Activated naive CD4-positive, alpha-beta T cell treated with anti-CD3 and anti-CD28 coated beads for 36 hours (primary cell): ENCODE measurements at places on chromosomes 11 and 22. TPM values are rescaled to one million over a fixed set of nuclear protein-coding genes. Genes with fewer than 3 reads are reported as not detected.

Gene PGM2L1
- 13.4 TPM for total RNA-seq

Gene TRIM34
- total RNA-seq, result 12.8 TPM

Gene CCDC116
- total RNA-seq, result 0.19 TPM

Gene FOLR2
- total RNA-seq, result not detected

Gene SCGB1A1
- not detected for total RNA-seq

Gene OR51I1
- not detected for total RNA-seq

Gene OR51B2
- total RNA-seq, result not detected

Gene ELFN2
- total RNA-seq, result 0.79 TPM

Gene SLC22A25
- total RNA-seq, result not detected

Gene CLDN5
- total RNA-seq, result not detected

Gene KCNK7
- total RNA-seq, result not detected

Gene ADM2
- total RNA-seq, result 8.3 TPM

Gene FAM83F
- total RNA-seq, result 1.9 TPM

Gene SAA1
- not detected for total RNA-seq

Gene BDNF
- not detected for total RNA-seq

DNA sequence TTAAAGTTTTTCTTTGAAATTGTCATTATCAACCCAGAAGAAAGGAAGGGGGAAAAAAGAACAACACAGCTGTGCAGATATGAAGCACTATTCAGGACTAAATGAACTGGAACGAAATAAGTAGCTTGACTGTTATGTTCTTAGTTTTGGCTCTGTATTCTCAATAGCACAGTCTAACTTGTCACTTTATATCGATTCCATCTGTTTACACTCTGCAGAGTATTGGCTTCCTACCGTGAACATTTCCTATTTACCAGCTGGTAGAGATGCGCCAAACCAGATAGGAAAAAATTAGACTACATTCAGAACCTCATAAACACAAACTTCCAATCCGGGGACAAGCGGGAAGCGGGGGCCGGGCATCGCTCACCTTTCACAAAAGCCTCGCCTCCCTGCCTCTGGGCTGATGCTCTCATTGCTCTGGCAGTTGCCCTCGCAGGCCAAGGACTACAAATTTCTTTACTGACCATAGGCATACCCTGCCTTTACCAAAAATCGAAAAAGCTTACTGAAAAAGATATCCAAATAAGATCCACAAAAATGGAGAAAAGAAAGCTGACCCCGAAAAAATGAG, 66.2 kb downstream of the EFCAB6 start:
- DNase-seq, result no peak

- DNase-seq, result no peak
Measured at GRCh38 chr22:37657590-37658132, 862 bp upstream of the PDXP start.

DNA sequence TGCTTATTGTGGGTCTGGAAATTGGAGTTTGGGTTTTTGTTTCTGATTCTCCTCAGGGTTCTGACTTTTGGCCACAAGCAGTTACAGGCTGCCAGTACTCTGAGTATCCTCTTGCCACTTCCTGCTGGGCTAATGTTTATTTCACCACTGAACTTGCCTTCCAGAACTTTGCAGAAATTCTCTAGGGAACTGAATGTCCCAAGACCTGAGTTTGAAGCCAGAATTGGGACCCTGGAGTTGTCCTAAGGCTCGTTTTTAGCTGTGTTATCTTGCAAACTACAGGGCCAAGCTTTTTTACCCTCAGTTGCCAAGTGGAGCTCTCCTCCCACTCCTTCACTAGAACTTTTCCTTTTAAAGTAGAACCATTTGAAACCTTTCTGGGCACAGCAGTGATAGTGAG, 89.9 kb downstream of the FAT3 start:
- no peak for DNase-seq

- DNase-seq, result no peak
Measured at GRCh38 chr22:32745996-32746322, 55.5 kb upstream of the TIMP3 start.

GRCh38 chr22:26082866-26083265, 86.4 kb upstream of the SEZ6L start:
- no peak for DNase-seq

GRCh38 chr11:118057251-118058145, 19.4 kb upstream of the TMPRSS4 start:
- no peak for DNase-seq

DNA sequence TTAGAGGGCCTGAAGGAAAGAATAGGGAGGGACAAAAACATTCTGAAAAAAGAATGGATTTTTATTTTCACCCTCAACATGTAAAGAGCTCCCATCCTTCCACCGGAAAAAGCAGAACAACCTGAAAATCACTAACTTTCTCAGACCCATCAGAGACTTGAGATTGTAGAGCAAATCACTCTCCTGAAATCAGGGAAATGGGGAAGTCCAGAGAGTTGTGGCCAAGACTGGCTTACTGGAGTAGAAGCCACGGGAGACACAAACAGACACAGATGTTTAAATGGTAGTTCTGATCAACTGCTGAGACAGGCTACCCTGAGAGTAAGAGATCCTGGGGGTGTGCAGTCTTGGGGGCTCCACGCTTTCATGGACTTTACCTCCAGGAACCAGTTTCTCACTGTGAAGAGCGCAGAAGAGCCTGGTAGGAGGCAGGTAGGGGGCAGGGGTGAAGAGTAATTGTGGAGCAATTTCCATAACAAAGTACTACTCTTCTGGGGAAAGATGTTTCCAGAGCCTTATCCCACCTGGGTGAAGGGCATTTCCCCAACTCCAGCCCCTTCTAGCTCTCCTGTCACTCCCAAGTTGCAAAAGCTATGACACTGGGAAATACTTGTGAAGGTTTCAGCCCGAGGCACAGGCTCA, 47.1 kb downstream of the ASCL2 start:
- DNase-seq, result no peak

DNA sequence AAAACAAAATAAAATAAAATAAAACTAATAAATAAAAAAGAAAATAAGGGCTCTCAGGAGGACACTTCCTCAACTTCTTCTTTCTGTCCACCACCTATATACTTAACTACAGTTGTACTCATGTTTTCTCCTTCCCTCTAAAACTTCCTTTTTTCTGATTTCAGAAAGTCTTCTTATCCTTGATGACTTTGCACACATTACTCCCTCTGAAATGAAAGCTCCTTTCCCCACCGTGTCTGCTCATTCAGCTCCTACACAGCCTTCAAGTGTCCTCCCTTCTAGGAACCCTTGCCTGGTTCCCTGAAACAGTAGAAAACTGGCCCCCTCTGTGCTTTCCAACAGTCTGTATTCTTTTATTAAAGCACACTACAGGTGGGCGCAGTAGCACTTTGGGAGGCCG, 18.3 kb upstream of the DDX17 start:
- DNase-seq, result no peak

DNA sequence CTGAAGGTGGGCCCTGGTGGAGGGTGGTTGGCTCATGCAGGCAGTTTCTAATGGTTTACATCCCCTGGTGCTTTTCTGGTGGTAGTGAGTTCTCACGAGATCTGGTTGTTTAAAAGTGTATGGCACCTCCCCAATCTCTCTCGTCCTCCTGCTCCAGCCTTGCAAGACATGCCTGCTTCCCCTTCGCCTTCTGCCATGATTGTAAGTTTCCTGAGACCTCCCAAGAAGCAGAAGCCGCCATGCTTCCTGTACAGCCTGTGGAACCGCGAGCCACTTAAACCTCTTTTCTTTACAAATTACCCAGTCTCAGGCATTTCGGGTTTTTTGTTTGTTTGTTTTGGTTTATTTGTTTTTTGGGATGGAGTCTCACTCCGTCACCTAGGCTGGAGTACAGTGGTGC, 173.2 kb downstream of the MN1 start:
- DNase-seq, result no peak

DNA sequence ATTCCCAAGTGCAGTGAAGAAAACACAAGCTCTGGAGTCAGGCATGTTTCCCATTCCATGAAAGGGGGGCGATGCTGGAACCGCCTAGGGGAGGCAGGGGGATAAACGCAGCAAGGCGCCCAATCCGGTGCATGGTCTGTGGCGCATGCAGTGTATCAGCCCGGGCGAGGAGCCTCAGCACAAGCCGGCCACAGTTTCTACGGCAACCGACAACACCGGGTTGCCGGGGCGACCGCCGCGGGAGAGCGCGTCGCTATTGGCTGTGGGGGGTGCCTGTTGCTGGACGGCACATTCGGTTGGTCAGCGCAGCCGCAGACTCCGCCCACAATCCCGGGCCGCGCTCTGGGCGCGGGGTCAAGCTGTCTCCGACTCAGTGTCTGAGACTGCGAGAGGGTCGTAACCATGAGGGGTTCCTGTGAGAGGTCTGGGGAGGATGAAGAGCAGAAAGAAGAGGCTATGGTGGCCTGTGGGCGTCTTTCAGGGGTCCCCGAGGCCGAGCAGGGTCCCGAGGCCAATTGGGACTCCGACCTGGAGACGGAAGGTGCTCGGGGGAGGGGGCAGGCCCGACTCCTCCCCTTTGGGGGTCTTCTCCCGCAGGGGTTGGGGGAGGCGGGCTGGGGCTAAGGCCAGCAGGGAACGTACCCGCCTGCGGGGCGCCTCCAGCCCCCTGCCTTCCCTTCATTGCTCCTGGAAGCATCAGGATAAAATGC, at the start of gene LRRC74B:
TSS of gene LRRC74B (plus strand) at position 362 of the 710 bp plus-strand sequence. CDS start at position 403, 41 bp downstream.
- peak; percentile 76 for DNase-seq

- no peak for DNase-seq
Measured at GRCh38 chr22:49117486-49117885, 710.2 kb downstream of the BRD1 start.

DNA sequence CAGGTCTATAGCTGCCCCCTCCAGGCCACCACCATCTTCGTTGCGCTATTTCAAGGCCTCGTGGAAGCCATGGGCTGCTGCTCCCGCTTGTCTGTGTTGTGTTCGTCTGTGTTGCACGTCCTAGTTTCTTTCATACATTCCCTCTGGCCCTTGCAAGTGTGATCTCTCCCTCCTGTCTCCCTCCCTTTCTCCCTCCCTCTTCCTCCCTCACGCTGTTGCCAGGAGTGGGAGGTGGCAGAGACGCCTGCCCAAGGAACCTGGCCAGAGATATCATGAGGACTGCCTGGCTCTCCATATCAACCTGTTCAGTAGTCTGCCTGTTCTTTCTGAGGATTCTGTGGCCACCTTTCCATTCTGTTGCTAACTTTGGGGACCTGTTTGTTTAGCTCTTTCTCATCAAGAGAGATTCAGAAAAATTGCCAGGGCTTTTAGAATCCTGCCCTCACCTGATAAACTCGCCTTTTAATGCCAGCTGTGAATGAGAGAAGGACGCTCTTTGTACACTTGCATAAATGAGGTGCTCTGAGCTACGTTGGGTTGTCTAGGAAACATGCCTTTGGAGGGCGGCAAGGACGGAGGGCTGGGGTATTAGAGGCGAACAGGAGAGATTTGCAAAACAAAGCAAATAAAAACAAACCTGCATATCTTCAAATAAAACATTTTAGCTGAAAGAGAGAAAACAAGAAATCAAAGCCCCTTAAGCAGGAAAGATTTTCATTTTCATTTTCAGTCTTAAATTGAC, 185.2 kb downstream of the TBC1D22A start:
- DNase-seq, result no peak

DNA sequence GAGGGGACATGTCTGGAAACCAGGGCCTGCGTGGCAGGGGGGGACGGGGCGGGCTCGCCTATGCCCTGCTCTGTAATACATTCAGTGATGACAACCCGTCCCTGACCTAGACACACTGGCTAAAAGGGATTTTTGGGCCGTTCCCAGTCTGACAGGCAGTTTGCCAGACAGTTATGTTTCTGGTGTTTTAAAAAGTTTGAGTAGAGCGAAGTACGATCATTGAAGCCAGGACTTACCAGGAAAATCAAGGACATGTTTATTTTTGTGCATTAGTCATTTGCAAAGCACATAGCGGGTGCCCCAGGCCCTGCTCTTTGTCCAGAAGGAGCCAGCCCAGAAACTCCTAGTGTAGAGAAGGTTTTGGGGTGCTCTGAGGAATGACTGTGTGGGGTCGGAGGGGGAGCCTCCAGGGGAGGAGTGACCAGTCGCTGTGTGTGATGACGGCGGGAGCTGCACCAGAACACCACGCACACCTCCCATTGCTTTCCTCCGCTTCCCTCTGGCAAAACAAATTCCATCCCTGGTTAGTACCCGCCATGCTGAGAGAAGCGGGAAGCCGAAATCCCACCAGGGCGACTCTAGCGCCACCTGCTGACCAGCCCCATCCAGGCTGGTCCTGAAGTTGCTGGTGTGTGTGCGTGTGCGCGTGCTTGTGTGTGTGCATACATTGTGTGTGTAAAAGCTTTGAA, 50.8 kb downstream of the FBLN1 start:
- DNase-seq, result peak; percentile 73

DNA sequence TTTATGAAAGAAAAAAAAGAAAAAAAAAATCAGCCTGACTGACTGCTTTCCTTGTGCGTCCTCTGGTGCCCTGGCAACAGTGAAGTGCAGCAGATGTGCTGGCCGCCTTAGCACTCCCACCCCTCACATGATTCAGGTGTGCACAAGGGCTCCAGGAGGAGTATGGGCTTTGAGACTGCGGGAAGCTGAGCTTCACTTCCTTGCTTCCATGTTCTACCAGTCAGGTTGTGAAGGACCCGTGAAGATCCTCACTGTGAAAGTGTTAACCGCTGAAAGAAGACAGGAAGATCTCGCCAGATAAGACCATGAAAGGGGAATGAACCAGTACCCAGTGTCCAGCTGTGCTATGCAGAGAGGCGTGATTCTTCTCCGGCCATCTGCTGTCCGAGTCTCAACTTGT, 48.2 kb downstream of the HIRA start:
- DNase-seq, result no peak

DNA sequence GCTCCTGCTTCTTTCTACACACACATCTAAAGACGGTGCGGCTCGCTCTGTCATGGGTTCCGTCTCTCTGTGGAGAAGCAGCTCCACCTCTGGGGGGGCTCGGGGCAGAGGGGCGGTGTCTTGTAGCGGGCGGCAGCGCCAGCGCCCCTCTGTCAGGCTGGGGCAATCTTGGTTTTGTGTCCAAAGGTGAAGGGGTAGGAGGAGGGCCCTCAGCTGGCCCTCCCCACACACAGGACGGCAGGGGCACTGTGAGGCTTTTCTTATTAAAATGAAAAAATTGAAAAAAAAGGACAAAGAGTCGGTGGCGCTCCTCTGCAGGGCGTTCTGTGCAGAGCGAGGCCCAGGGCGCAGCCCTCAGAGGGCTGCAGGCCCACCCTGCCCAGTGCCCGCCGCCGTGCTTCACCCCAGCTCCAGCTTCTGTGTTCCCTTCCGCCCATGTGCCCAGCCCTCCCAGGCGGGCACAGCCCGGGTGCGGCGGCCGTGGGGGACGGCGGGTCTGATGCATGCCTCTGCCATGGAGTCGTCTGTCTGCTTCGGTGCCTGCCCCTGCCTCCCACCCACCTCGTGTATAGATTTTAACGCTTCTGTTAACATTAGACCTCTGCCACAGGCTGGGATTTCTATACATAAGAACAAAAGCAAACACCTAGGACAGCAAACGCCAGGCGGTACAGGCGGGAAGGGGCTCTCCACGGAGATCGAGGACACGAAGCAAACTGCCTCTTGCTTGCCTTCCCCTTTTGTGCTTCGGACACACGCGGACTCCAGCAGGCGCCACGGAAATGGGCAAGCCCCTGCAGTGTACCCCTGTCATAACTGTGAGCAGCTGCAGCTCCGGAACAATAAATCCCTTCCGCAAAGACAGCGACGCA, 24.5 kb downstream of the MOB2 start:
- DNase-seq, result no peak

GRCh38 chr11:103870821-103871309, 165.6 kb upstream of the DDI1 start:
- DNase-seq, result no peak

GRCh38 chr11:34749666-34750659, 129.1 kb downstream of the EHF start:
- DNase-seq, result no peak

GRCh38 chr22:47918276-47918921, 1155.9 kb downstream of the TBC1D22A start:
- DNase-seq, result peak; percentile 55
